Naive thymus-derived CD8-positive, alpha-beta T cell (primary cell): ENCODE measurements at places on chromosomes 5 and 9. TPM values are rescaled to one million over a fixed set of nuclear protein-coding genes. Genes with fewer than 3 reads are reported as not detected.

DNA sequence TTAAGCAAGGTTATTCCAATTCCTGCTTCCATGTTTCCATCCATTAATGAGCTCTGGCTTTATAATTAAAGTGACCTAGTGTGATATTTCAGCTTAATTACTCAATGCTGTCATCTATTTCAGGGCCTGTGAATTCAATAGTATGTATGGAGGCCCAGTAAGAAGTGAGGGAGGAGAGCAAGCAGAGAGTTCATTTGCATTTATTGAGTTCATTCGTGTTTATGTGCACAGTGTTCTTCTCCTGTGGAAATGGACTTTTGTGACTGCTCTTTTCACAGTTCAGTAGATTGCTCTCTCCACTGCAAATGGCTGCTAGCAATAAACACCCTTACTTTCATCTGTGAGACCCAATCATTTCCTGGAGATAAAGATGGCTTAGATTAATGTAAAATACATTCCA lies 130.9 kb downstream of the CEMIP2 start:
- DNase-seq, result no peak
- peaks cover 11% of the 10 kb centered on the region for H3K4me1 ChIP-seq
- H3K27me3 ChIP-seq, result no peaks in the 10 kb centered on the region
- no peaks in the 10 kb centered on the region for H3K36me3 ChIP-seq
- no peak overlapping the region for H3K4me3 ChIP-seq

DNA sequence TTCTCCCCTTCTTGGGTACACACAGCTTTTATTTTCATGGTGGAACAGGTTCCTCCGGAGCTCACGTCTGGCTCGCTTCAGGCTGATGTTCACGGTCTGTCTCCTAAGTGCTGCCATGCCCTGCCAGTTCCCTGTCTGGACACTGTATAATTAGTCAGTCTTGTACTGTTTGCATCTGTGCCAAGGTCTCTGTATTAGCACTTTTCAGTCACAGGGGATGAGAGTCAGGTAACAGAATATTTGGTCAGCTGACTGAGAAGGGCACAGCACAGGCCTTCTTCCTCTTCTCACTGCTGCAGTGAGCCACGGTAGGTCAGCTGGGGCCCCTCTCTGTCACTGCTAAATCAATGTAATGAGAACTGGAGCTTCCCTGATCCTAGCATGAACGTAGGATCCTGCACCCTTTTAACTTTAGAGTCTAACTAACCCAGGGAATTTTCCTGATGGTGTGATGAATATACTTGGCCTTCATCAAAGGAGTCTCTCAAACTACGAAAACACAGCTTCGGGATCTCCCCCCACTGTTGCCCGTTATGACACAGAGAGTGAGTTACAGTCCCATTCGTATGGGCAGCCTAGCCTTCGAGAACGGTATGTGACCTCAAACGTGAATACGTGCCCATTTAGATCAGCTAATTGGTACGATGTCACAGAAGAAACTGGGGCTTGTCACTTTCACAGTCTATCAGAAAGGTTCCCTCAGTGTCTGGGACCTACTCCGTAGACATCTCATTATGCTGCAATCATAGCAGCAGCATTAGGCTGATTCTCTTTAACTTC lies 354.1 kb upstream of the RFX3 start:
- no peak for DNase-seq
- no peak overlapping the region for H3K4me3 ChIP-seq
- no peaks in the 10 kb centered on the region for H3K27me3 ChIP-seq
- H3K27ac ChIP-seq, result no peak overlapping the region

GRCh38 chr5:171340491-171340890 lies 31.4 kb downstream of the TLX3 start:
- DNase-seq, result no peak
- peaks cover 12% of the 10 kb centered on the region for H3K27me3 ChIP-seq

DNA sequence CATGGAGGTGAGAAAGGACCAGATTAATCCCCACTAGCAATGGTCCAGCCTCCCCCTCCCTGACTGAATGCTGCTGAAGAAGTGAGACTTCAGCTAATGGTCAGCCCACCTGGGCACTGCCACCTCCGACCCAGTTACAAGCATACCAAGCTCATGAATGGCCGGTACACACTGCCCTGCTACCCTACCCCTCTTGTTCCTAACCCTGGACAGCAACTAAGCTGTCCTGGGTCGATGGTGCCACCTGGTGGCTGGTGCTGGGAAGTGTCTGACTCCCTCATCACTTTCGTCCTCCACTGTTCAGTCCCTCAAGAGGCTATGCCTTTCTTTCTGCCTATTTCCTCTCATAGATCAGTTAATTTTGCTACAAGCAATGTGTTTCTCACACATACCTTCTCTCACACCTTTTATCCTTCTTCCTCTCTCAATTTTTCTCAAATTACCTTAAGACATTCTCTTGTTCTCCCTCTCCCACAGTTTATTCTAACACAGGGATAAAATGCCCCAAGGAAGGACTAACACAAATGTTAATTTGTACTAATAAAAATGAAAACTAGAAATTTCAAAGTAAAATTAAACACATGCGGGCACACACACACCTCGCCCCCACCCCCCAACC lies 42.4 kb downstream of the PAX5 start:
- peaks cover 27% of the 10 kb centered on the region for H3K27me3 ChIP-seq
- H3K27ac ChIP-seq, result no peak overlapping the region
- H3K4me1 ChIP-seq, result peaks cover 68% of the 10 kb centered on the region

DNA sequence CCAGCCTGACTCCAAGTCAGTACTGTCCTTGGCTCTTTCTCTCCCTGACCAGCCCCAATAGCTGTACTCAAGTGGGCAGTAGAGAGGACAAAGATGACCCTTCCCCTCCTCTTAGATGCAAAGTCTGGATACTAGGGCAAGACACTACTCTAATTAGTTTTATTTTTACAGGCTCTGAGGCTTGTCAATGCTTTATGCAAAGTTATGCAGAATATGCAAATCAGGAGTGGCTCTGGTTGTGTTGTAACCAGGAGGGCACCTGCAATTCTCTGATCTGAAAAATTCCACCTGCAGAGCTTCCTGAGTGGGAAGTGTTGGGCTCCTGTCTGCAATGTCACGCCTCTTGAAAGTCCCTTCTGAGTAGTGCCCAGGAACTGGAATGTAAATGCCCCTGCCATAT lies 201.5 kb downstream of the RGS3 start:
- DNase-seq, result no peak
- H3K27me3 ChIP-seq, result peaks cover 13% of the 10 kb centered on the region
- no peaks in the 10 kb centered on the region for H3K36me3 ChIP-seq
- no peaks in the 10 kb centered on the region for H3K4me1 ChIP-seq
- H3K27ac ChIP-seq, result no peak overlapping the region

DNA sequence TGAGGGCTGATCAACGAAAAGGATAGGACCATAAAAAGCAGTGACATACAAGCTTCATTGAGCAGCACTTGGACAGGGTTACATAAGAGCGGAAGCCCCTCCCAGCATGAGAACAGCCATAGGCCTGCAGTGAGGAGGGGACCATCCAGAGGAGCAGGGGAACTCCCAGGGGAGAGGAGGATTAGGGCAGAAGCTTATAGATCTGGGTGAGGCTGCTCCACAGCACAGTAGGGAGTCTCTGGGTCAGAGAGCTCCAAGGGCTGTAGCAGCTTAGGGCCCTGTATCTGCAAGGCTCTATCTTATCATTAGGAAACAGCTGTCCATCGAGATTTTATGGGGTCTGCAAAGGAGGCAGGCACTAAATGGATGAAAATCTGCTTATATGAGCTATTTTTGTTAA lies 186.6 kb downstream of the DOCK8 start:
- H3K4me1 ChIP-seq, result no peaks in the 10 kb centered on the region
- H3K27ac ChIP-seq, result peak overlapping the region; percentile 82
- no peaks in the 10 kb centered on the region for H3K27me3 ChIP-seq
- no peak overlapping the region for H3K4me3 ChIP-seq
- DNase-seq, result no peak

- no peak overlapping the region for H3K4me3 ChIP-seq
- no peaks in the 10 kb centered on the region for H3K4me1 ChIP-seq
- H3K27me3 ChIP-seq, result peaks cover 3% of the 10 kb centered on the region
- no peak overlapping the region for H3K27ac ChIP-seq
- no peak for DNase-seq
Observed at GRCh38 chr9:127209220-127209619, 55.4 kb upstream of the GARNL3 start.

DNA sequence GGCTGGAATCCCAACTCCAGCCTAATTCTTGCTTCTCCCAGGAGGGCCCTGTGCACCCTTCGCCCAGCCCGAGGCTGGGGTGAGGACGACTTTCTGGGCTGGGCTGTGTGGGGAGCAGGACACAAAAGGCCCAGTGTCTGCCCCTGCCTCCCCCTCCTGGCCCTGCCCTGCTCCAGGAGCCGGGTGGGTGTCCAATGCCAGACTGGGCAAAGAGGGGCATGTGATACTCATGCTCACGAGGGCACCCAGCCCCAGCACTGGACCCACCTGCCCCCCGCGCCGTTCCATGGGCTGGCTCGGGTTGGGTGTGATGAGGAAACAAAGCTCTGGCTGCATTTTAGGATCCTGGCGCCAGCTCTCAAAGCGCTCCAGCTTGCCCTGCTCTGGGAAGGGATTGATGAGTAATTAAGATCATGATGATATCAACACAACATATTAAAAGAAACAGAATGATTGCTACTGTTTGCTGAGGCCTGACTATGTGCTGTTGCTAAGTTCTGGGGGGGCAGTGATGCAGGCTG lies 30.7 kb downstream of the LHX2 start:
- no peak for DNase-seq
- H3K36me3 ChIP-seq, result no peaks in the 10 kb centered on the region
- H3K27me3 ChIP-seq, result peaks cover 81% of the 10 kb centered on the region
- H3K27ac ChIP-seq, result no peak overlapping the region
- peaks cover 13% of the 10 kb centered on the region for H3K4me1 ChIP-seq

Gene PTGR1
- total RNA-seq, result not detected

Gene ARL10
- 15.0 TPM for total RNA-seq

Gene PPIC
- not detected for total RNA-seq

Gene SLC36A2
- not detected for total RNA-seq
